Stimulated activated CD8-positive, alpha-beta memory T cell treated with anti-CD3 and anti-CD28 coated beads, Interleukin-7, amount 100 ng/mL, for 4 hours (primary cell): ENCODE measurements at places on chromosomes 4 and X.

DNA sequence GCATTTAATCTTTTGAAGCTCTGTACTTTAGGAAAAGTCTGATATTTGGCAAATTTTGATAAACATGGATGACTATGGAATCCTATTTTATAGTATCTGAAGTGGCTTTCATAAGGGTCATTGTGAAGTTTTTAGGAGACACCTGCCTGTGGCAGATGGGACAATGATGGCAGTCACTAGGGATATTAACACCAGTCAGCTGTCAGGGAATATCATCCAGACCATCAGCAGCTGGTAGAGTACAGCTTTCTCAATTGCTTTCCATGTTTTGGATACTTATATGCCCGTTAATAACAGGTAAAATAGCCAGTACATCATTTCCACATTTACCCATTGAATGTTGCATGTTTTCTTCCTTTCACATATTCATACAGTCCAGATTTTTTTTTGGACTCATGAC lies 39.1 kb downstream of the NPNT start:
- no peak for DNase-seq

- no peak for DNase-seq
Observed at GRCh38 chr4:156690572-156690971, 281.0 kb downstream of the PDGFC start.

GRCh38 chr4:78692822-78693170 lies 83.4 kb upstream of the BMP2K start:
- no peak for DNase-seq

DNA sequence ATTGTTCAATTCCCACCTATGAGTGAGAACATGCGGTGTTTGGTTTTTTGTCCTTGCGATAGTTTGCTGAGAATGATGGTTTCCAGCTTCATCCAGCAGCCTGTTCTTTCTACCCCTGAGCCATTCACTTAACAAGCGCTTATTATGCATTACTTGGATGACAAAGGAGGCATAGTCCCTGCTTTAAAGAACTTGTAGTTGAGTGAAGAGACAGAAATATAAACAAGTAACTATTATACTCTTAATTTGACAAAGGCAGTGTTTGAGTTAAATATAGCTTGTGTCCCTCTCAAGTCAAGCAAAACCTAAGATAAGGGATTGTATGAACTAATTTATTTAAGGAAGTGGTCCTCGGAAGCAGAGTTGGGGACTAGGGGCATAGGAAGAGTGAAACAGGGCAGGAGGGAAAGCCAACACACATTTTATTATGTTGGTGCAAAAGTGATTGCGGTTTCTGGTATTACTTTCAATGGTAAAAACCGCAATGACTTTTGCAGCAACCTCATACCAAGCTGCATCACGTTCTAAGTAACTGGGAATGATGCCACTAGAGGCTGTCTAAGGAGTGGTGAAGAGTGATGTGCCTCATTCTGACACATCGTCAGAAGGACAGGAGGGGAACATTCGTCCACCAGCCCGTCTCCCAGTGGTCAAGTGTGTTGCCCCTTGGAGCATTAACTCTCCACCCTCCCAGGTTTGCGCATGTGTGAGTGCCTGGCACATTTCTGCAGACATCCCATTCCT lies 41.8 kb downstream of the QDPR start:
- no peak for DNase-seq

GRCh38 chrX:17453788-17454187 lies 78.8 kb downstream of the NHS start:
- no peak for DNase-seq

- no peak for DNase-seq
Observed at GRCh38 chr4:104025251-104025650, 305.5 kb upstream of the TACR3 start.

- no peak for DNase-seq
Observed at GRCh38 chrX:538311-538710, 92.3 kb upstream of the SHOX start.

DNA sequence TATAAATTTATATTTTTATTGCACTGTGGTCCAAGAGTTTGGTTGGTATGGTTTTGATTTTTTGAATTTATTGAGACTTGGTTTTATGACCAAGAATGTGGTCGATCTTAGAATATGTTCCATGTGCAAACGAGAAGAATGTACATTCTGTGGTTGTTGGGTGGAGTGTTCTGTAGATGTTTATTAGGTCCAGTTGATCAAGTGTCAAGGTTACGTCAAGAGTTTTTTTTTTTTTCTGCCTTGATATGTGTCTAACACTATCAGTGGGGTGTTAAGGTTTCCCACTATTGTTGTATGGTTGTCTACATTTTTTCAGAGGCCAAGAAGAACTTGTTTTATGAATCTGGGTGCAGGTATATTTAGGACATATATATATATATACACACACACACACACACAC lies 10.8 kb downstream of the ETDB start:
- no peak for DNase-seq

DNA sequence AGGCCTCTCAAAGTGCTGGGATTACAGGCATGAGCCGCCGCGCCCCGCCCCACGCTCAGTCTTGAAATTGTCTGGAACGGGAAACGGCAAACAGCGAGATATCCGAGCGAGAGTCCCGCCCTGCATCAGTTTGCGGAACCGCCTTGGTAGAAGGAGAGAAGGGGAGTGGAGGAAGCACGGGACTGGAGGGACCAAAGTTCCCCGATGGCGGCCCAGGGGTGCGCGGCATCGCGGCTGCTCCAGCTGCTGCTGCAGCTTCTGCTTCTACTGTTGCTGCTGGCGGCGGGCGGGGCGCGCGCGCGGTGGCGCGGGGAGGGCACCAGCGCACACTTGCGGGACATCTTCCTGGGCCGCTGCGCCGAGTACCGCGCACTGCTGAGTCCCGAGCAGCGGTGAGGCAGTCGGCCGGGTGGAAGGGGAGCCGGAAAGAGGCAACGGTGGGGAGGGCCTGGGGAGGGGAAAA lies at the start of gene BST1:
BST1 (plus strand) TSS at position 125 of the 463 bp plus-strand sequence; CDS start at position 205, 80 bp downstream.
- peak; percentile 25 for DNase-seq

GRCh38 chrX:38939067-38939466 lies 137.8 kb downstream of the MID1IP1 start:
- DNase-seq, result no peak

DNA sequence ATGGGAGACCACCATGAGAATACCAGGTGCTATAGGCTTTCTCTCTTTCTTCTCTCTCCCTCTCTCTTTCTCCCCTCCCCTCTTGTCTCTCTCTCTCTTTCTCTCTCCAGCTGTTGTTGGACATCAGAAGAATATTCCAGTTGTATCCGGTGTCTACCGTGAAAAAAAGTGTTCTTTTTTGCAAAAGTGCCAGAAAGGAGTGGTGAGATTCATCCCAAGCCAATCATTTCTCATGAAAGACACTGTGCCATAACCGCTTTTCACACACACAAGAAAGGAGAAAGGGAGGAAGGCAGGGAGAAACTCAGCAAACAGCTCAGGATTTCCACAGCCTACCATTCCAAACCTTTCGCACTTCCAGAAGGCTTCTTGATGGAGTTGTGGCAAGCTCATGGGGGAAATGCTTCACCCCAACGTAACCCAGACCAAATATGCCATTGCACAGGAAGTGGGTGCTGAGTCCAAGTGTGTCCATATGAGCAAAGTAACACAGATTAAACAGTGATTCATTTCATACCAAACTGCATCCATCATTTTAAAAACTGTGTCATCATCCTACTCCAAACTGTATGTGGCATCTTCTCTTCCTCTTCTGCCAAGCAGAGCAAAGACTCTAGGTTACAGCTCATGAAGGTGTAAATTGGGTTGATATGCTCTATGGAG lies 224.0 kb downstream of the APBB2 start:
- no peak for DNase-seq

- DNase-seq, result no peak
Observed at GRCh38 chr4:165541851-165542459, 163.1 kb downstream of the CPE start.

GRCh38 chr4:40621592-40622512 lies 7.8 kb downstream of the RBM47 start:
- no peak for DNase-seq

DNA sequence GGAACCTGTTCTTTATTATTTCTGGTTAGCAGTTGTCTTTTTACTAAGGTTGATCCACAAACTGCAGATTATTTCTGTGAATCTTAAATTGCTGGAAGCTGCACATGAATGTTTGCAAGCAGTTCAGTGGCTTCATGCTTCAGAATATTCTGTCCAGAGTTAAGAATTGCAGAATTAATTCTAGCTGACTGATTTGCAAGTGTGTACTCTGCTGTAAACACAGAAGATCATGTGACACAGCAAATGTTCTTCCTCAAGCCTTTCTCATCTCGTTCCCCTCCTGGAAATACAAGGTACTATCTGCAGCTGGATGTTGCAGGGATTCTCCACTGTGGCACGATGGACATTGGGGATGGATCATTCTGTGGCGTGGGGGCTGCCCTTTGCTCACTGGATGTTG lies 16.8 kb upstream of the CLTRN start:
- no peak for DNase-seq

- DNase-seq, result no peak
Observed at GRCh38 chrX:125544031-125544660, 224.5 kb downstream of the TEX13C start.

- no peak for DNase-seq
Observed at GRCh38 chr4:109429545-109429944, 4.1 kb upstream of the SEC24B start.

DNA sequence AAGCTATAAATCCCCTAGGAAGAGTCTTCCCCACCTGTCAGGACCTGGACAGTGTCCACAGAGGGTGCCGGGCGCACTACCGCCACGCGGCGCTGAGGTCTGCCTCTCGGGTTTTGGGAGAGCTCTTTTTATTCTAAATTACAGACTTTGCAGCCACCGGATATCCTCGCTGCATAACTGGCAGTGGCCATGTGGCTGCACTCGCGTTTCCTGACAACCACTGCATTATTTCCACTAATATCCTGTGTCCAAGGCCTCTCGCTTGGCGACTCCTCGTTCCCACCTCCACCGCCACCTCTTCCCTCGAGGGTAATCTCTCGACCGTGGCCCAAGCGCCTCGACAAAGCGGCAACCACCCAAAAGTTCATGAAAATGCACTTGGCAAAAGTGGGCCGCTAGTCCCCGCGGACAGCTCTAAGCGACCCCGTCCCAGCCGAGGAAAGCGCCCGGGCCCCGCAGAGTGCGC lies 512 bp upstream of the TMEM131L start:
- no peak for DNase-seq

DNA sequence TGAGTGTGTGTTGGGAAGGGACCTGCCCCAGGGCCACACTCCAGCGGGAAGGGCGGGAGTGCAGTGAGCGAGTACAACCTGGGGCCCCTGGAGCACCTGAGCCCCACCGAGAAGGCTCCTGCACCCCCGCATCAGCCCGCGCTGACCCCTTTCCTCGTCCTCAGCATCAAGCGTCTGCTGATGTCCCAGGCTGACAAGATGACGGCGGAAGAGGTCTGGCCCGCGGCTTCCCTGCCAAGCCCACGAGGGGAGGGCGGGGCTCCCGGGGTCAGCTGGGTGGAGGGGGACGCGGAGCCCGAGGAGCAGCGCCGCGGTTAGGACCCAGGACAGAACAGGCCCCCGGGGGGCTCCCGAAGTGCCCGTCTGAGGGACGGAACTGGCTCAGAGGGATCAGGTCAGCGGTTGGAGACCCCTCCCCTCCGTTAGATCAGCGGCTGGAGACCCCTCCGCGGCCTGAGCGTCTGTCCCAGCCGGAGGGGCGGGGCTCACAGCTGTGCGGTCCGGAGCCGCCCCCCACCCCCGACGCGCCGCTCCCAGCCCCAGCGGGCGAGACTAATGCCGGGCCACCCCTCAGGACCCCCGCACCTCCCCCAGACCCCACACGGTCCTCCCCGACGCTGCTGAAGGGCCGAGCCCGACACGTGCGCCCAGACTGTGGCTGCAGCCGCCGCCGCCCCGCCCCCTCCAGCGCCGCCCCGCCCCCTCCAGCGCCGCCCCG lies 6.7 kb downstream of the MYL5 start:
- DNase-seq, result no peak

DNA sequence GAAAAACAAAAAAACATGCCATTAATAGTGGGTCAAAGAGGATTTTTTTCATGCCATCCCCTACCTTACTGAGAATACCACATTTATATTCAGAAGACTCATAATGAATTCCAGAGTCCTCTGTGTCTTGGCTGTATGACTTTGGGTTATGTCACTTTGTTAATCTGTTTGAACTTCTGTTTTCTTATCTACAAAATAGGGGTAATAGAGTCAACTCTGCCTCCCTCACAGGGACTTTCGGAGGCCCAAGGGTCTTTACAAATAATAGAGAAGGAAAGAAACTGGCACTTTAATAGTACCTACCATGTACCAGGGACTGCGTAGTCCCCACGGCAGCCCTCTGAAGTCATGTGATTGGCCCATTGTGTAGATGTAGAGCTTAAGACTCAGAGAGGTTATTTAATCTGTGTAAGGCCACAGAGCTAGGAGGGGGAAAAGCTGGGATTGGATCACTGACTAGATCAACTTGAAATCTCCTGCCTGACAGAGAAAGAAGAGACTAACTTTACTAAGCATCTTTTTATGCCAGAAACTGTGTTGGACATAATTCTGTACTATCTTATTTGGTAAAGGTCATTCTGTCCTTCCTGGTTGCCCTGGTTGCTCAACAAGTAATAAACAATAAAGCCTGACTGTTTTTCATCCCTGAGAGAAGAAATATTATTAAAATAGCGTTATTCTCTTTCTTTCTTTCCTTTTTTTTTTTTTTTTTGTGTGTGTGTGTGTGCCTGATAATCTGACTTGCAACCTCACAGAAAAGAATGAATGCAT lies 59.6 kb downstream of the NFKB1 start:
- no peak for DNase-seq

DNA sequence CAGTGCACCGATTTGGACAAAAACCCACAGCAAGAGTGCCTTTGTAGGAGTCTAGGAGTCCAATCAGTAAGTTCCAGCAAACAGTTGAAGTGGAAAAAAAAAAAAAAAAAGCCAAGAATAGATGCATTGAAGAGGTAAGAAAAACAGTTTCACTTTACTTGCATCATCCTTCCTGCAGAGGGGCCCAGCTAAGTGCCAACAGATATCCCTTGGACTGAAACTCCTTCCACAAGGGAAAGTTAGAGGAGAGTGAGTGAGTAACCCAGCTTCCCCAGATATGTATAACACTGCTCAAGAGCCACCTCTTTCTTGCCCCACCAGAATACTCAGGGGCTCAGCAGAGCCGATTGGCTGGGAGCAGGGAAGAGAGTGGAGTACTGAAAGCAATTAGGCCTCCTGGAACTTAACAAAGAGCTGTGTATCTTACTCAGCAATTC lies 617.7 kb upstream of the SMIM31 start:
- DNase-seq, result no peak

- DNase-seq, result no peak
Observed at GRCh38 chr4:118729287-118730286, 44.4 kb downstream of the METTL14 start.

GRCh38 chr4:16225167-16225862 lies 956 bp downstream of the TAPT1 start:
- no peak for DNase-seq
